Endothelial cell of umbilical vein (primary cell): ENCODE measurements at places on chromosomes 2 and 18.
A peak's percentile ranks its signal among the peaks of the same experiment; 100 is the strongest.

- no peak for DNase-seq
These were observed 1476.3 kb downstream of the LRP1B start for GRCh38 chr2:140654565-140654964.

DNA sequence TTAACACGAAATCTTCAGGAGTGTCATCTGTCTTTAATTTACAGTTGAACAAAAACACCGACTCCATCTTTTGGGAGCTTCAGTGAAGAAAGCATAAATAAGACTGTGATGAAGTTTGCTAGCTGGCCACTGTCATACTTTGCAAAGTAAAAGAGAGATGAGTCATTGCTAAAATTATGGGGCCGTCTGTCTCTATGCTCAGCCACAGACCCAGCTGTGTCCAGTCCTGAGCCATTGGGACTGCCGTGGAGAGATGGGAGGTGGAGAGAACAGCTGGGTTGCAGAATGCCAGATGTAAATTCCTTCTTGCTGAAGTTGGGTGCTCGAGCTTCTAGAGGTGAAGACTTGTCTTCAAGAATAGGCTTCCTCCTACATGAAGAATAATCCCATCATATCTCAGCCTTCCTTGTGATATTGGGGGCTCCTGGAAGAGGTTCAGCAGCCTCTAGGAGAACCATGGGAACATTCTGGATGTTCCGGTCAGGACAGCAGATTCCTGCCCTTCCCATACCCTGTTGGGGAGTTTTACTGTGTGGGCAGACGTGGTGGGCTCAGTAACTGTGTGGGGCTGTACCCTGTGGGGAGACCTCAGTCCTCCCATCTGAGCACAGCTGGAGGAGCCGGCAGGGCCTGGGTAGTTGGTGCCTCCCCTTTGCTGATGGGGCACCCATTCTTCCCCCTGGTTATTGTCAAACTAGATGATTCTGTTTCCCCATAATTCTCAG, 71.1 kb downstream of the LDLRAD4 start:
- no peak for DNase-seq

DNA sequence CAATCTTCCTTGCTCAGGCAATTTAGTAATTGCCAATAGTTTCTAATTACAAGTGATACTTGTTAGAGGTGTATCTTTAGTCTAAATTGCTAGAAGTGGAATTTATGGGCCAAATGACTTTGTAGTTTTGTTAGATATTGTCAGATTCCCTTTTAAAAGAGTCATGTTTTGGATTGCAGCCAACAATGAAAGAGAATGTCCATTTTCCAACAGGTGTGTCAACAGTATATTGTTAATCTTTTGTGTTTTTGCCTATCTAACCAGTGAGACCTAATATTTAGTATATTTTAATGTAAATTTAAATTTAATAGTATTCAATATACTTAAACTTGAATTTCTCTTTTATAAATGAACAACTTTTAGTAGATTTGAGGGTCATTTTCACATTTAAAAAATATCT, 259.4 kb upstream of the ETAA1 start:
- peak; percentile 21 for DNase-seq

- DNase-seq, result no peak
These were observed 105.7 kb downstream of the MAP2 start for GRCh38 chr2:209529579-209529978.

- no peak for DNase-seq
These were observed 33.2 kb downstream of the SNED1 start for GRCh38 chr2:241031436-241032165.

GRCh38 chr18:75054046-75054445, 154.9 kb downstream of the PTGR3 start:
- no peak for DNase-seq

GRCh38 chr2:104752504-104752903, 101.4 kb upstream of the POU3F3 start:
- DNase-seq, result no peak

GRCh38 chr2:173568054-173568453, 213.4 kb downstream of the CDCA7 start:
- DNase-seq, result no peak

DNA sequence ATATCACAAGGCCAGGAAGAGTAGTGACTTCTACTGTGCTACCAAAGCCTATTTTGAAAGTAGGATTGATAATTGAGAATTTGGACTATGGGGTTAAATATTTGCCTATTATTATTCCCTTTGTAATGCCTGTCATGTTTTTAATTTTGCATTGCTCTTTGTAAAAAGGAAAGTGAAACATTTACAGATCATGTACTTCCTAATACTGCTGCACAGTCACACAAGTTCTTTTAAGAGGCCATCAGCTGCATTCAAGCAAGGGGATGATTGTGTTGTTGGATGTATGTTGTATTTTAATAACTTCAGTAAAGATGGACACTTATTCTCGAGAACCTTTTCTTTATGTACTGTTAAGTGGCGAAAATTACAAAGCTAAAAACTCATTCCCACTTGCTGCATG, 70.1 kb downstream of the PLEKHA3 start:
- no peak for DNase-seq

- DNase-seq, result no peak
These were observed 751 bp upstream of the DNAJC10 start for GRCh38 chr2:182715121-182715891.

DNA sequence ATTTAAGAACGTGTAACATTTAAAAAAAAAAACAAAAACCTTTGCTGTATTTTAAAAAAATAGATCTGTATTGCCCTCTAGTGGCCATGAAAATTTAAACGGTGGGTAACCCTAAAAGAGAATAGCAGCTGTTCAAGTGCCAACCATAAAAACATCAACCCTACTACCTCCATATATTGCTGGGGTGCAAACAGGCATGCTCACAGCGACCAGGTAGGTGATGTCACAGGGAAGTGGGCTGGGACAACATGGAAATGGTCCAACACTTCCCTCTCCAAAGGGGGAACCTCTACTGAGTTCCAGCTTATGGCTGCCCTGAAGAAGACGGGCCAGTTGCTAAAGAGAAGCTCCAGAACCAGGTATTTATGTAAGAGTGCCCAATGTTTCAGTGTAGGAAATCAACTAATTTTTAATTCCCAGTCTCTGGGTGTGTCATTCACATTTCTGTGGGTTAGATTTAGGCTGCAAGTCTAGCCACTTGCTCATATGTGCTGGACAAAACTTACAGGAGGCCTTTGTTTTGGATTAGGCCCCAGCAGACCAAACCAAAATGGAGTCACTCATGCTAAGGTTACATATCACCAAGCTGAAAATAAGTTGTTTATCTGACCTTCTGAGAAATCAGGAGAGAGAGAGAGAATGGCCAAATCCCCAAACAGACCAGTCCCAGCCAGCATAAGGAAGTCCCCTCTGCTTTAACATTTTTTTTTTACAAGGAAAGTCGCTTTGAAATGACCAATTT, 54.5 kb downstream of the SKA1 start:
- DNase-seq, result peak; percentile 29

GRCh38 chr2:75549401-75550253, 11.1 kb downstream of the EVA1A start:
- no peak for DNase-seq

GRCh38 chr2:240340361-240340761, 95.1 kb upstream of the GPC1 start:
- DNase-seq, result no peak

DNA sequence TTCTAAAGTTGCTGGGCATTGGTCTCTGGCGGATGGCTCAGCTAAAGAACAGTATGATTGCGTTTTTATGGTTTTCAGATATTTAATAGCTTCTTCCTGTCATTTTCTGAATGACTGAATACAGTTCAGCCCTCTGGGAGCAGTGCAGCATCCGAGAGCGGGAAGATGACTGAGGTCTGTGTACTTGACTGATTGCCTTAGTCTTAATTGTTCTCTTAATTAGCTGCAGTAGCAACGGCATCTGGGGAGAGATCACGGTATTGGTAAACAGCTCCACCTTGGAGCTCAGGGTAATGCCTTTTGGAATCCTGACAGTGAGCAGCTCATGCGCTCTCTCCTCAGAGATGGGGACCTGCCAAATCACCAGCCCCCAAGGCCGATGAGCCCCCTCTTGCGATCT, 481.4 kb upstream of the SPRED2 start:
- DNase-seq, result no peak

GRCh38 chr2:68465081-68465916, 1.8 kb downstream of the FBXO48 start:
- no peak for DNase-seq

DNA sequence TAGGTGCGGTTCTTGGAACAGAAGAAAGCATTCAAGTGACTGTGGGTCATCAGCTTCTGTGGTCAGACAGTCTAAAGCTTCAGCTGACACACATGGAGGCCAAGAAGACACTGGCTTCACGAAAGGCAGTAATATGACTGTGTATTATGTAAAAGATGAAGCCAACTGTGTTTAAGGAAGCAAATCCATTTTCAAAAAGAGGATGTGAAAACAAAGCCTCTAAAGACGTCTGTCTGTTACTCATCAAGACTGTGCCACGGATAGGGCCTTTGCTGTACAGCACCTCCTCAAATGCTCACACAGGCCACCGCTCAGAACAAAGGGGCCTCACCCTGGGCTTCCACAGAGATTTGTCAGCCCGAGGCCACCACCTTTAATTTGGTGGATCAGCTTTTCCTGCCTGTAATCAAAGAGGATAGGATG, 21.1 kb upstream of the TMEM163 start:
- DNase-seq, result no peak

- DNase-seq, result no peak
These were observed 10.3 kb upstream of the INO80C start for GRCh38 chr18:35508030-35508429.

DNA sequence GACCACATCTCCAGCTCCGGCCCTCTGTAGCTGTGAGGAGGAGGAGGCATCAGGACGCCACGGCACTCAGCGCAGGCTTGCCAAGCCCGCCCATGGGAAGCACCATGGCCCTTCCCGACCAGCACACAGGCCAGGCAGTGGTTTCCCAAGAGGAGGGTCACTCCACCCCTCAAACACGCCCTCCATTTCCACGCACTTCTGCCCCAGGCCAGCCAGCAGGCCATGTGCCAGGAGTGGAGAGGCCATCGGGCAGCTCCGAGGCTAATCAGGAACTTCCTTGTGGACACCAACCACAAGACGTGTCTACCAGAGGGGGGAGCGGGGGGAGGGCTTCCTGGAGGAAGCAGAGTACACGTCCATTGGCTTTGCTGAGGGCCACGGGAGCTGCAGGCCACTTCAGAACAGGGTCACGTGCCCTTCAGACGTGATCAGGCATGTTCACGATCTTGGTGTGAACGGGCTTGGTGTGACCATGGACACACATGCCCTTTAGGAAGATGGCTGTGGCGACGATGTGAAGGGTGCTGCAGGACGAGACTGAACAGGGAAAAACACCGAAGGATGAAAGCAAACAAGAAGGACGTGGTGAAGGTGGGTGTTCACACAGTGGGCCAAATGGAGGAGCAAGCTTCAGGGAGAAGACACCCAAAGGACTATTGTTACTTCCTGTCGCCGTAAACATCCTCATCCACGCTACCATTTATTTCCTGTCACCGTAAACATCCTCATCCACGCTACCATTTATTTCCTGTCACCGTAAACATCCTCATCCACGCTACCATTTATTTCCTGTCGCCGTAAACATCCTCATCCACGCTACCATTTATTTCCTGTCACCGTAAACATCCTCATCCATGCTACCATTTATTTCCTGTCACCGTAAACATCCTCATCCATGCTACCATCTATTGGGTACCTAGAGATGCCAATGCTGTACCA, 6.5 kb upstream of the MTERF4 start:
- DNase-seq, result no peak

- DNase-seq, result no peak
These were observed 675.6 kb upstream of the VRK2 start for GRCh38 chr2:57370882-57371585.

DNA sequence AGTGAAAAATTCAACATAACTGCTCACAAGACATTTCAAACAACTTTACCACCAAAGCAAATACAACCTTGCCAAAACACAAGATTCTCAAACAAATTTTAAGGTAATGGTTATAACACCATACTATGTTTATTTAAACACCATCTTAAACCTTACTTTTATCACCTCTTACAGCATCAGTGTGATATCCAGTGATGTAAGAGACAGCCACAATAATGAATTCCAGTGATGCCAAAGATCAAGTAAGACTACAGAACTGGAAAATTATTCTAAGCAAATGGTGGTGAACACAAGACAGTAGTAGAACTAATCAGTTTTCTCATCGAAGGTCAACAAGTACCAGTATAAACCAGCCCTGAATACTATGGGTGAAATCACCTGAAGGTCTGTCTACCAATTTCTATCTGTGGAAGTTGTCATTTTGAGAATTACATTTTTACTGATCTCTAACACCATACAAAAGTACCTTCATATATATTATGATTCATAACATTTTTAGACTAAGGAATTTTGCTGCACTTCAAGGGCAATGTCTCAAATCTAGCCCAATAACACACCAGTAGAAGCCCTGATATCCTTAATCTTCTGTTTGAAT, 146.2 kb downstream of the RBMS1 start:
- DNase-seq, result no peak

- DNase-seq, result peak; percentile 59
These were observed 58.2 kb downstream of the HS6ST1 start for GRCh38 chr2:128260239-128261138.

GRCh38 chr2:109703077-109703476, 88.9 kb downstream of the SOWAHC start:
- DNase-seq, result no peak

- no peak for DNase-seq
These were observed 38.2 kb upstream of the RAB27B start for GRCh38 chr18:54790109-54790508.

- no peak for DNase-seq
These were observed 15.0 kb downstream of the INPP4A start for GRCh38 chr2:98459496-98460175.
